Activated CD8-positive, alpha-beta memory T cell treated with anti-CD3 and anti-CD28 coated beads for 1 hour (primary cell): ENCODE measurements at places on chromosomes 13 and 19.

GRCh38 chr13:32086366-32086765 is 54.8 kb downstream of the FRY start:
- DNase-seq, result no peak

DNA sequence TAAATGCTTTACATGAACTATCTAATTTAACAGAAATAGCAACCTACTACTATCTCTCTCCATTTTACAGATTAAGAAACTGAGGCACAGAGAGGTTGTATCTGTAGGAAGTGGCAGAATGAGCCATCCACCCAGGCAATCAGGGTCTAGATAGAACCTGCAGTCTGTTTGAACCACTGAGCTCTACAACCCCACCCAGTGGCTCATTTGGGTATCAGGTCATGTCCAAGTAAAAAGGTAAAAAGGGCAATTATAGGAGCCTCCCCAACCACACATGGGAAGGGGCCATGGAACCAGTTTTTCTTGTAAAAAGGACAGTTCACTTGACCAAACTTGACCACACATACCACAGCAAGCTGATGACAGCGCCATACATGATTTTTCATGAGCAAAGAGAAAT is 92.9 kb upstream of the SGCG start:
- no peak for DNase-seq

GRCh38 chr19:10419646-10420443 is 493 bp upstream of the PDE4A start:
- DNase-seq, result no peak

- no peak for DNase-seq
Observed at GRCh38 chr13:62060570-62060969, 644.9 kb upstream of the PCDH20 start.

- DNase-seq, result no peak
Observed at GRCh38 chr13:50393628-50394027, 378.4 kb downstream of the KCNRG start.

GRCh38 chr19:30781047-30781446 is 408.9 kb downstream of the ZNF536 start:
- no peak for DNase-seq
